IMR-90 (cell line): ENCODE measurements at places on chromosomes 1 and 21. TPM values are rescaled to one million over a fixed set of nuclear protein-coding genes. Genes with fewer than 3 reads are reported as not detected.

GRCh38 chr1:18820791-18821641 is 38.4 kb downstream of the TAS1R2 start:
- no peaks in the 10 kb centered on the region for H3K36me3 ChIP-seq
- H3K27me3 ChIP-seq: peaks cover 21% of the 10 kb centered on the region; the same call in 1 of the 2 replicates
- no peak overlapping the region for H3K4me3 ChIP-seq
- peak; percentile 50 for DNase-seq
- H3K4me1 ChIP-seq: no peaks in the 10 kb centered on the region

DNA sequence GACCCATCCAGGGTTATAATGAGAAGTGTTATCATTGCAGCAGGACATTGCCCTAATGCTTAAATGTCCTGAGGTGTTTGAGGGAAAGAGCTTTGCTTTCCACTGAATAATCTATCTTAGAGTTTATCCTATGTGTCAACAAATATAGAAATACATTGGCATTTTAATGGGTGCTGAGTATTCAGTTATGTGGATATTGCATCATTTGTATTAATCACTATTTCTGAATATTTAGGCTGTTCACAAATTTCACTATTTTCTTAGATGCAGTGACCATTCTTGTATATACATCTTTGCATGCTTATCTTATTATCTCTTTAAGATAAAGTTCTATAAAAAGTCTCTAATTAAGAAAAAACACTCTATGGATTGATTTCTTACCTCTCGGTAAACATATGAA is 18.2 kb downstream of the TRIM67 start:
- H3K36me3 ChIP-seq: no peaks in the 10 kb centered on the region
- H3K27ac ChIP-seq: no peak overlapping the region
- DNase-seq: no peak
- peaks cover 15% of the 10 kb centered on the region for H3K27me3 ChIP-seq

- H3K27me3 ChIP-seq: no peaks in the 10 kb centered on the region
- H3K4me1 ChIP-seq: peaks cover 6% of the 10 kb centered on the region
- H3K36me3 ChIP-seq: no peaks in the 10 kb centered on the region
- no peak overlapping the region for H3K27ac ChIP-seq
Measured at GRCh38 chr1:212496682-212497081, 64.0 kb downstream of the NENF start.

GRCh38 chr1:159341736-159342135 is 39.6 kb downstream of the FCER1A start:
- no peaks in the 10 kb centered on the region for H3K27me3 ChIP-seq
- H3K36me3 ChIP-seq: no peaks in the 10 kb centered on the region
- no peak overlapping the region for H3K4me3 ChIP-seq
- H3K27ac ChIP-seq: no peak overlapping the region
- no peaks in the 10 kb centered on the region for H3K4me1 ChIP-seq
- no peak for DNase-seq

HEYL gene
- not detected in 2 replicates for total RNA-seq
